ENCODE measurements at places on chromosomes 6 and 20.

GRCh38 chr20:45538209-45538799, 978 bp downstream of the WFDC6 start:
- DNase-seq: no peak

GRCh38 chr20:57893366-57893999, 183.7 kb upstream of the PMEPA1 start:
- no peak for DNase-seq

DNA sequence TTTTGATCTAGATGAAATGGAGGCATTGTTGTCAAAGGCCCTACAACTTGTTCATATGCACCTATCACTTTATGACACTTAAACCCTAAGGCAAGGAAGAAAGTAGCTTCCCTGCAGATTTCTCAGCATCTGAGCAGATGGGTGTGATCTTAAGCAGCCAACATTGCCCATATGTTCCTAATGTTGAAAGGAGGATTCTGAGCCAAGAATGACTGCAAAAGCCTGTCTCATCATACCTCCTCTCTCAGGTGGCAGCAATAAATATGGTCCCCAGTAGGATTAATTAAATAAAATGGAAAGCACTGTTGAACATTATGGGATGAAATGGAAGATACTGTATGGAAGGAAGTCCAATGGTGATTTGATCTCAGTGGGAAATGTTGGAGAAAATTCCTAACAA, 538.1 kb upstream of the MAN1A1 start:
- no peak for DNase-seq

- DNase-seq: no peak
These were observed 166.3 kb upstream of the PDE10A start for GRCh38 chr6:165829376-165829775.

DNA sequence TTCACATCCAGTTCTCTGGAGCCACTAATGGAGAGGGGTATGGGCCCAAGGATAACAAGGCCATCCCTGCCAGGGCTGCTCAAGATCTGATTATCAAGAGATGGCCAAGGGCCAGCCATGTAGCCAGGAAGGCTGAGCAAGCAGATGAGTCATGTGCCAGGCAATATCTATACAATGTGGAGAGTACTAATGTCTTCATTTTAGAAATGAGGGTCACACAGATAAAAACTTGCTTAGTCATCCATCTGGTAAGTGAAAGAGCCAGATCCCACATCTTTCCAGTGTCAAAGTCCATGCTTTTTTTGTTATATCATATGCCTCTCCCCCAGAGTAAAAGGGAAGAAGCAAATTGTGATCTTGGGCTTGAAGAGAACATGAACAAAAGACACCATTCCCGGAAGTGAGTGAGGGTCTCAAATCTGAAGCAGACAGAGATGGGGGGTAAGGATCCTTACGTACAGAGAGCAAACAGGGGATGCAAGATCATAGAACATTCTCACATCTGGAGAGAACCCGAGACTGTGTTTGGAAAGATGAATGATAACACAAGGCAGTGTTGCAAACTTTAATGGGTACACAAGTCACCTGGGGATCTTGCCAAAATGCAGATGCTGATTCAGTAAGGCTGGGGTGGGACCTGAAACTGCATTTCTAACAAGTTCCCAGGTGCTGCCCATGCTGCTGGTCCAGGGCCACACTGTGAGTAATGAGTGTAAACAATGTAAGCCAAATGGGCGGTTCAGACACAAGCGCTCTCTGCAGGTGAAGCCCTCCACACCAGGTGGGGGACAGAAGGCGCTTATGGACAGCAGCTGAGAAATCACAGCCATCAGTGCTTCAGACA, 20.0 kb upstream of the GSTA3 start:
- no peak for DNase-seq

GRCh38 chr6:16947375-16948015, 154.4 kb upstream of the STMND1 start:
- no peak for DNase-seq

GRCh38 chr6:16762268-16762549, 949 bp upstream of the ATXN1 start:
- no peak for DNase-seq

DNA sequence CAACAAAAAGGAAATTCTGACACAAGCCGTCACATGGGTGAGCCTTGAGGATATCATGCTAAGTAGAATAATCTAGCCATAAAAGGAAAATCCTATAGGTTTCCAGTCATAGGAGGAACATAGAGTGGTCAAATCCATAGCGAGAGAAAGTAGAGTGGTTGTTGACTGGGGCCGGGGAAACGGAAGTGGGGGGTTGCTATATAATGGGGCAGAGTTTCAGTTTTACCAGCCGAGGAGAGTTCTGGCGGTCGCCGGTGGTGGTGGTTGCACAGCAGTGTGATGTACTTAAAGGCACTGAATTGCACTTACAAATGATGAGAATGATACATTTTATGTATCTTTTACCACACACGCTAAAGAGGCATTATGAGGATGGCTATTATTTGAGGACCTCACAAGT, 4.9 kb downstream of the GPR31 start:
- DNase-seq: no peak

DNA sequence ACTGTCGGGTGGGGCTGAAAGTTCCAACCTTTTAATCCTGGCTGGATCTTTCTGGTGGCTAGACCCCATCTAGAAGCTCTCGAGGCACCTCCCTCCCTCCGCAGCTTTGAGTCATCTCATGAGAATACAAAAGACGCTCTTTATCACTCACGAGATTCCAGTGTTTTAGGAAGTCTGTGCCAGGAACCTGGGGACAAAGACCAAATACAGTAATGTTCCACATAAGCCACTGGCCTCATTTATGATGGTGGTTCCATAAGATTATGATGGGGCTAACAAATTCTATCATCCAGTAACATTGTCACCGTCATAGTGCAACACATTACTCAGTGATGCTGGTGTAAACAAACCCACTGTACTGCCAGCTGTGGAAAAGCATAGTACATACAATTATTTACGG, 48.7 kb downstream of the NCOA7 start:
- DNase-seq: no peak

DNA sequence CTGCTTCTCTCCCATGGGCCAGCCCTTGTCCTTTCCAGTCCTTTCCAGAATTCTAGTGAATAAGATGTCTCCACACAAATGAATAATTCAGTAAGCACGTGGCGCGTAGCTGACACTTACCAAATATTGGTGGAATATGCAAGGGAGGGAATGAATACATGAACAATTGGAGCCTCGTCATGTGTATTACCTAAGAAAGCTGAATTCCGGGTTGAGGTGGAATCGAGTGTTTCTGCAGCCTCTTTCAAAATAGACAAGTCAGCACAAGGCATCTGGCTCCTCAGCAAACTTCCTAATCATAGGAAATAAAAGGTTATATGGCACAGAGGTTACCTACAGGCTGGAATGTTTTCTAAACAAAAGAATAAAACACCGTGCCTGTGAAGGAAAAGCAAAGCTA, 47.0 kb upstream of the NT5E start:
- DNase-seq: no peak

DNA sequence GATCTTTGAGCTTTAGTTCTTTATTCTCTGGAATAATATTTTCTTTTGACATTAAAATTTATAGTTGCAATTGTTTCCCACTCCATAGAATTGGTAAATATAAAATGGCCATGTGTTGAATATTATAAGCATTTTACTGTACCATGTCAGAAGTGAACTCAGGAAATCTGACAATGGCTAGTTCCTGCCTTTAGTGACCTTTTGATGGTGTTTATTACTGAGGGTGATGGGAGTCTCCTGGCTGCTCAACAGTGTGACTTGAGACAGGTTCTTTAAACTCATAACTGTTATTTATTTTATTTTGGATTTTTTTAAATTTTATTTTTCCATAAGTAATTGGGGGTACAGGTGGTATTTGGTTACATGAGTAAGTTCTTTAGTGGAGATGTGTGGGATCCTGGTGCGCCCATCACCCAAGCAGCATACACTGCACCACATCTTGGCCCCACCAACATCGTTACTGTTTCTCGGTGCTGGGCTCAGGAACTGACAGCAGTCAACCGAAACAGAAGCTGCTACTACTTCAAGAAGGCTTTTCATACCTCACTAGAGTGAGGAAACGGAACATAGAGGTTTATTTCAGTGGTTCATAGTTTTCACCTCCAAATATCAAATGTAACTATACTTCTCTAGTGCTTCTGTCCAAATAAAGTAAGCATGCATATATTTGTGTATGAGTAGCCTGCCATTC, 90.4 kb downstream of the PLEKHG1 start:
- DNase-seq: no peak

DNA sequence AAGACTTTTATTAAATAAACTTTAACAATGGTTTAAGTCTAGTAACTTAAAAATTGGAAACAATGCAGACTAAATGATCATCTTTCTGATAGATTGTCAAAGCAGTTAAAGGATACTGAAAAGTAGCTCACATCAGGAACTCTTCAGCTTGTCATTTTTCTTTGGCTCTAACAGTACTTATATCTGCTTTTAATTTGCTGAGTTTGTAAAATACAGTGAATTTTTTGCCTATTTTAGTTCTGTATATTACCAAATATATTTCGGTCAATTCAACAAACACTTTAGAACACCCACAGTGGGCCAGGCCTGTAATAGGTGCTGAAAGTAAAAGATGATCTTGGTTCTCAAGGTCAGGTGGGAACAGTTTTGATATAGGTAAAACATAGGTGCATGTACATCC, 22.3 kb downstream of the MKKS start:
- no peak for DNase-seq

- no peak for DNase-seq
These were observed 43.7 kb downstream of the DSTN start for GRCh38 chr20:17613328-17614175.

DNA sequence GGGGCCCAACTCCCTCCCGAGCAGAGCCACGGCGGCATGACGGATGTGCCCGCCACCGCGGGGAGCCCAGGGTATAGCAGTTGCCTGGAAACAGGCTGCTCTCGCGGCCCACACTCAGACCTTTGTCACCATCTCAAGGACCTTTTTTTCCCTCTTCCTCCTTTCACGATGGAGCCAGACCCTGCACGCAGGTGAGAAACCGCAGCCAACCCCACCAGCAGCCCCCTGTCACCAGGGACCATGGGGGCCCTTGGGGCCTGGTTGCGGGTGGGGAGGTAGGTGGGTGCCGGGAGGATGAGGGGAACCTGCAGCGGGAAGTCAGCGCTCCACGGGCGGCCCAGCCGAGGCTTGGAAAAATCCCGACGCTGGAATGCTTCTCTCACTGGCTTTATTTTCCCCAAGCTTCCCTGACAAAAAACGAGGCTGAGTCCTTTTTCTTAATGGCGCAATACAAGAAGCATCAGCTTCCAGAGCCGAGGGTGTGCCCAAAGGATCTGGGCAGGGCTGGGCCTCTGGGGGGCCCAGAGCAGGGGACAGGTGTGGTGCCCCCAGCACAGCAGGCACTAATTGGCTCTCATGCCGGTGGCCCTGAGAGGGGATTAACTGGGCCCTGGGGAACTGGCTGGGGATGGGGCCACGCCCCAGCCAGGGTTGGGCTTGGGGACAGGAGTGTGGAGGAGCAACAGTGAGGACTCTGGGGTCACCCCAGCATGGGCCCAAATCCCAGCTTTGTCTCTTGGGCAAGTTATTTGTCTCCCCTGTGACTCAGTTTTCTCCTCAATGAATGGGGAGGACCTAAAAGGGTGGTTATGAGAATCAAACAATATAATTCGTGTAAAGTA, 23.9 kb downstream of the NOL4L start:
- DNase-seq: no peak

DNA sequence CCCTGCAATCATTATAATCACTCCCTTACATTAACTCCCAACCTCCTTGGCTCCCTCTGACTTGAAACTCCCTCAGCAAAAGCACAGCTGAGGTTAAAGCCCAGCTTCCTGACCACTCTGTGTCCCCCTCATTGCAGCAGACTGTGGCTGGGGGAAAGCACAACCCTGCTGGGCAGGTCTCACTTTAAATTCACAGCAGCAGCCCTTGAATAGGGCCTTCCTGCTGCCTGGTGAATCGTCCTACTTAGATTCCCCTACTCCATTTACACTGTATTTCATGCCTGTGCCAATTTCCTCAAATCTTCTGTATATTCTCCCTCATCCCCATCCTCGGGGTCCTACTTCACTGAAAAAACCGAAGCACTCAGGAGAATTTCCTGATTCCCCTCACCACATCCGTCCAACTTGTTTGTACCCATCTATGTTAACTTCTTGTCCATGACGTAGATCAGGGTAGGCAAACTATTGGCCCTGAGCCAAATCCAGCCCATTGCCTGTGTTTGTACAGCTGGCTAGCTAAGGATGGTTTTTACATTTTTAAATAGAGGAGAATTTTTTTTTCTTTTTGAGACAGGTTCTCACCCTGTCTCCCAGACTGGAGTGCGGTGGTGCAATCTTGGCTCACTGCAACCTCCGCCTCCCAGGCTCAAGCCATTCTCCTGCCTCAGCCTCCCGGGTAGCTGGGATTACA, 31.5 kb upstream of the GCM1 start:
- peak; percentile 28 for DNase-seq

DNA sequence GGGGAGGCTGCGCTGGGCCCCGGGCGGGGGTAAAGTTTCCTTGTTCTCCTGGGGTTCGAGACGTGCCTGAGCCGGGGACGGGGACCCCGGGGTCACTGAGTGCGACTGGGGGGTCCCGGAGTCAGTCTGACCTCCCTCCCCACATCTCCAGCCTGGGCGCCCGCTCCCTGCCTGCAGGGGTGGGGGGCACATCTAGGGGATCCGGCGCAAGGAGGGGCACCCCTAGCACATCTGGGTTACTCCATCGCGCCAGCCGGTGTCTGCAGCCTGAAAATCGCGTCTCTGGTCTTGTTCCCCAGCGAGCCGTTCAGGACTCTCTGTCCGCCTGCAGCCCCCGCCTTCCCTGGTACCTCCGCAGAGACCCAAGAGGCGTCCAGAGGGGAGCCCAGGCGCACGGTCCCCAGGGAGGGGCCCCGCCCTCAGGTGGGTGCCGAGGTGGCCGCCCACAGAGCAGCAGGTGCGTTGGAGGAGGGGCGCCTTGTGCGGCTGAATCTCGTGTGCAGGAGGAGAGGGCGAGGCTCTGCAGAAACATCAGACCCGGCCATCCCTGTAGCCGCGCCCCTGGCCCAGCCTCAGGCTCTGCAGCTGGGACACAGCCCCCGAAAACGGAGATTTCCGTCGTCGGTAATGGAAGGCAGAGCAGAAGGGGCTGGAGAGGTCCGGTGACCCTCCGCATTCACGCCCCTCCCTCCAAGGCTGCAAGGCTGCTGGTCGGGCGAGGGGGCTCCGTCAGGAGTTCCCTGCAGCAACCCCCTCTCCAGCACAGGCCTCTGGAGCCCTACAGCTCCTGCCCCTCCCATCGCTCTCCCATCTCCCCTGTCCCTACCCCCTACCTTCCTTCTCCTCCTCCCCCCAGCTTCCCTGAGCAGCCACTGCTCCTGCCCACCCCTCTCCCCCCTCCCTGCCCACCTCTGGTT, 628 bp upstream of the CHRNA4 start:
- DNase-seq: no peak

- peak; percentile 48 for DNase-seq
These were observed 7.2 kb downstream of the SAMD3 start for GRCh38 chr6:130215526-130215925.

- DNase-seq: no peak
These were observed 159.3 kb upstream of the PLCB4 start for GRCh38 chr20:8909596-8909995.

- no peak for DNase-seq
These were observed 72.0 kb downstream of the REV3L start for GRCh38 chr6:111411046-111411445.

GRCh38 chr20:45904583-45905504, 7.1 kb downstream of the PLTP start:
- no peak for DNase-seq

GRCh38 chr6:159513074-159513720, 179.8 kb downstream of the SOD2 start:
- no peak for DNase-seq

GRCh38 chr20:32465092-32465900, 107.2 kb downstream of the ASXL1 start:
- no peak for DNase-seq

All from activated gamma-delta T cell treated with Interleukin-2 at 50 U/mL for 16 hours (primary cell).